ENCODE measurements at places on chromosomes 11 and 22.

GRCh38 chr11:25838918-25839625 lies 492.9 kb upstream of the ANO3 start:
- DNase-seq: no peak

DNA sequence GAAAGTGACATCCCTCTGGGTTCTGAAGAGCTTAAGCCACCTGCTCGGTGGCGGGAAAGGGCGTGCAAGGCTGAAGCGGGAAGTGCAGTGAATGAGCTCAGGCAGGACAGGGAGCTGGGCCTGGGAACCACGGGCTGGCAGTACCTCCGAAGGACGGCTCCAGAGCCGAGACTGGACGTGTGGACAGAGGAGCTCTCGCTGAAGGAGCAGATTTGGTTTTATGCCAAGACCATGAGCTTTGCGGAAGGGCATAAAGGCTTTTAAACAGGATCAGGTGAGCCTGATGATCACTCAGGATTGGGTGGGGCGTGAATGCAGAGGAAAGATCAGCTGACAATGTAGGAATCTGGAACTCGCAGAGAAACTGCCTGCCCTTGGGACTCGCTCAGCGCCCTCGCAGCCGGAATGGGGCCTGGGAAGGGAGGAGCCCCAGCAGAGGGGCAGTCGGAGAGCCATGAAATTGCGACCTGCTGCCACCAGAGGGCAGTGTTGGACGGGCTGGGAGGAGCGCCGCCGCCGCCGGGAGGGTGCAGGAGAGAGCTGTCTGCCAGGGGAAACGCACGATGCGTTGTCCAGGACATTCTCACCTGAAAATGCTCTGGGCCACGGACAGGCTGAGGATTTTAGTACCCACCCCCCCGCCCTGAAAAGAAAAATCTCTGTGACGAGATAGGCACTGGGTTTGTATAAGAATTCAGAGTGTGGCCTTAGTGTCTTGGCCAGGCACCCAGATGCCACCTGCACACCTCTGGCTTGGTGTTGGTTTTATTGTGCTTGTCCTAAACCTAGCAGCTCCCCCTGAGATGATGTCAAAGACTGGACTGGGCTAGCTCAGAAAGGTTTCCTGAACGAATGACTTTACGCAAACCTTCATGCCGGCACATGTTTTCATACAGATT lies 324.4 kb downstream of the NTM start:
- DNase-seq: peak; percentile 39

DNA sequence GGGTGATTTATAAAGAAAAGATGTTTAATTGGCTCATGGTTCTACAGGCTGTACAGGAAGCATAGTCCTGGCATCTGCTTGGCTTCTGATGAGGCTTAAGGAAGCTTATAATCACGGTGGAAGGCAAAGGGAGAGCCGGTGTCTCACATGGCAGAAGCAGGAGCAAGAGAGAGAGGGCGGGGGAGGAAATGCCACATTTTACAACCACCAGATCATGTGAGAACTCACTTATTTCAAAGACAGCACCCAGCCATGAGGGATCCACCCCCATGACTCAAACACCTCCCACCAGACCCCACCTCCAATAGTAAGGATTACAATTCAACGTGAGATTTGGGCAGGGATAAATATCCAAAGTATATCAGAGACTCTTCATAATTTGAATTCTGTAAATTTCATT lies 200.7 kb downstream of the MSANTD4 start:
- DNase-seq: no peak

- no peak for DNase-seq
Measured at GRCh38 chr22:49761836-49762235, 65.8 kb downstream of the BRD1 start.

DNA sequence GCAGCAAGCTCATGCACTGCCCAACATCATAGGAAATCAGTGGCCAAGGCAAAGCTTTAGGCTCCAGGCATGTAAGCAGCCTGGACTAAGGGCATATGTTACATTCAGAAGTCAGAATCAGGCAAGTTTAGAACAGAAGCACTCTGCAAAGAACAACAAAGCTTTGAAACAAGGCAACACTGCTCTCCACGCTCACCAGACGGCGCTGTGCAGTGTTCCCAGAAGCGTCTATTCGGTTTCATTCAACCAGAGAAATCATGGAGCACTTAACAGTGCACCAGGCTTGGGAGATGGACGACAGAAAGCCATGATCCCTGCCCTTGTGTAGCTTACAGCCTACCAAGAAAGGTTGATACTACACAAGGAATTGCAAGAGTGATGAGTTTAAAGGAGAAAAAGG lies 555.8 kb downstream of the BUD13 start:
- DNase-seq: peak; percentile 2

GRCh38 chr11:74675761-74676160 lies 55.5 kb downstream of the CHRDL2 start:
- no peak for DNase-seq

GRCh38 chr11:12737024-12737423 lies 62.8 kb downstream of the TEAD1 start:
- no peak for DNase-seq

- DNase-seq: no peak
Measured at GRCh38 chr11:74311352-74311926, at the start of gene P4HA3. TSS of gene P4HA3 (minus strand) at chr11:74311640. CDS start at chr11:74311611, 29 bp downstream.

- no peak for DNase-seq
Measured at GRCh38 chr22:28899199-28899853, 16.0 kb downstream of the ZNRF3 start.

GRCh38 chr22:43901976-43902643 lies 10.3 kb upstream of the PNPLA5 start:
- no peak for DNase-seq

- DNase-seq: no peak
Measured at GRCh38 chr11:33695051-33695566, 5.5 kb downstream of the C11orf91 start.

DNA sequence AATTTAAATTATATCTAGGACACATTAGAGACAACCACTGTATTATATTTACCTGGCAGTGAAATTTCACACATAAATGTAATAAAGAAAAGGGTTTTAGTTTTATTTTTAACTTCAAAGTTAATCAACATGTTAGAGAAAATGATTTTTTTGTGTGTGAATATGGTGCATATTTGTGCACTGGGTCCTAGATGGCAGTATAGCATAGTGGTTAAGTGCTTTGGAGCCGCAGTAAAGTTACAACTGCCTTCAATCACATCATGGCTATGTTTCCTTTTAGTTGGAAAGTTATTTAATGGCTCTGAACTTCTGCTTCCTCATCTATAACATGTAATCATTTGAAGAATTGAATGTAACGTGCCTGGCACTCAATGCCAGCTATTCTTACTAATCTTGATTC lies 108.9 kb upstream of the DDI1 start:
- DNase-seq: no peak

- DNase-seq: no peak
Measured at GRCh38 chr22:38753948-38754750, 1.6 kb downstream of the SUN2 start.

GRCh38 chr11:94332814-94333213 lies 28.4 kb downstream of the IZUMO1R start:
- DNase-seq: no peak

- no peak for DNase-seq
Measured at GRCh38 chr11:134097166-134097565, 28.3 kb downstream of the JAM3 start.

DNA sequence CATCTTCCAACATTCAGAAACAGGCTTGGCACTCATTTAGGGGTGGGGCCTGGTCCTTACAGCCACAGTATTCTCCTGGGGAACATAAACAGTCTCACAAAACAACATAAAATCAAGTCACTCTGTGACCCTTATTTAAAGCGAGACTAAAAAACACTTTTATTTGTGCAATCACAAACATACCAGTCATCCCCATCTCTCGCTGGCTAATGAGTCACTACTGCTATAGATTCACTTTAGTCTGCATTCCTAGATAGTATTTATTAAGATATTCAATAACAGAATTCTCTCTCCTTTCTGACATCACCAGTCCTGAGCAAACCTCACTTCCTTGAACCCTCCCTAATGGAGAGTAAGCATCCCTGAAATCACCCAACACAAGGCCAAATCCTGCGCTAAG lies 68.0 kb downstream of the ZBTB44 start:
- no peak for DNase-seq

DNA sequence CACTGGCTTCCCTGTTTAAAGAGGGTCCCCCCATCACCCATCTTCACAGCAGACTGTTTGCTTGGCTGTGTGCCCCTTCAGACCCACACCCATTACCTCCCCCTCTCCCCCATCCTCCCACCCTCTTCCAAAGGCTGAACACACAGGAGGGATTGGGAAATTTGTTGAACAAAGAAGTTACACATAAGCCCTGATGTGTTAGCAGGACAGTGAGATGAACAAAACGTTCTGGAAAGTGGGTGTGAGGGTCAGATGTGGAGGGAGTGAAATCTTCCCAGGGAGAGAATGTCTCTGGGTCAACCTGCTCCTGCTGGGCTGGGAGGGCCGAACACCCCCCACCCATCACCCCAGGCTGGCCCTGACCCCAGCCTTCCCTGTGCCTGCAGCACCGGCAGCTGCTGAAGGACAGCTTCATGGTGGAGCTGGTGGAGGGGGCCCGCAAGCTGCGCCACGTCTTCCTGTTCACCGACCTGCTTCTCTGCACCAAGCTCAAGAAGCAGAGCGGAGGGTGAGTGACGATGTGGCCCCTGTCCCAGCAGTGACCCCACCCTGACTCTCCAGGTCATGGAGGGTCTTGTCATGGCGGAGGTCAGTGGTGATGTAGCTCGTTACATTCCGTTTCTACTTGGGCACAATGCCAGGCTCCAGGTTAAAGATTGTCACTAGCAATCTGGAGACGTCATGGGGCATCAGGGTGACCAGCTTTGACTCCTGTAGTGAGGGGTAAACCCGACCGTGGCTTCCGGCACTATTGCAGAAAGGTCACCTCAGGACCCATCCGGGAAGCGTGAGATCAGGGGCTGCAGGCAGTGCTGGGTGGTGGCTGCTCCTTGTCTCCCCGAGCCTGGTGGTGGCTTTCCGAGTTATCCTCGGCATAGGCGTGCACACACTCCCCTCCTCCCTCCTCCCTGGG lies 103.5 kb downstream of the BCR start:
- DNase-seq: no peak

GRCh38 chr11:88104408-88104807 lies 70.8 kb downstream of the RAB38 start:
- no peak for DNase-seq

DNA sequence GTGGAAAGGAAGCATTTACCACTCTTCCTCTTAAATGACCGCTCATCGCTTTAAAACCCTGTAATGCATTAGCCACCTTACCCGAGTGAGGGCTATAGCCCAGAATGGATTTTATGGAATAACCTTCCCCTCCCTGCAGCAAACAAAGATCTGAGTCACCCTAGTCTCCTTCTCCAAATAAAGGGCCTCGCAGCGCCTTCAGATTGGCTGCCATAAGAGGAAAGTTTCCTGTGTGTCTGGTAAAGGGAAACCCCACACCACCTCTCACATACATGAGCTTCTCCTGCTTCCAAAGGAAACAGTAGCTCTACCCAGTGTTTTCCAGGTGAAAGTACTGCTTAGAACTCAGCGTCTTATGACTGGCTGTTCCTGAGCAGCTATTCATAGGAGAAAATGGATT lies 47.8 kb downstream of the PPP2R1B start:
- DNase-seq: no peak

DNA sequence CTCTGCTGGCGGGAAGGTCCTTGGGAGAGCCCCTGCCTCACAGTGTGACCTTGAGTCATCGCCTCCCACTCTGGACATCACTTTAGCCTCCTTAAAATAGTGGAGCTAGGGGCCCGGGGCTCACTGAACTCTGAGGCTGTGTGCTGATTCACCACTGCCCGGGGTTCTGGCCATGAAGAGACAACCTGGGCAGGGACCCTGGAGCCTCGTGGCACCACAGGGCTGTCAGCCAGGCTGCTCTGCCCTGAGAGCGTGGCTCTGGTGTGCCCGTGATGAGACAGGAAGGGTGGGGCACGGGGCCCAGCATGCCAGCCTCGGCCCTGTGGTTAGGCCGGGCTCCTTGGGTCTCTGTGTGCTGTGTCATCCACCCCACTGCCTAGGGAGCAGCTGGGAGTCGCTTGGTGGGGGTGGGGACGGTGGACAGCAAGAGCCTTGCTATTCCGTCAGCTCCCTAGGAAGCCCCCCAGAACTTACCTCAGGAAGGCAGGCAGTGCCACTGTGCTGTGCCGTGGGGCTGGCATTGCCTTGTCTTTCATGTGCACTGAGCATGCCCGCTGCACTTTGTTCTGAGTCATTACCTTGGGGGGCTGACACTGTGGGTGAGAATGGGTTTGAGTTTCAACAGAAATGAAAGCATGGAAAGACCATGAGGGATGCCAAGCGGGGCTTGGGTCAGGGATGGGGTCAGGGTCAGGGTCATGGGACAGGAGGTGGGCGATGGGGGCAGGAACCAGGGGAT lies 31.7 kb downstream of the TPCN2 start:
- no peak for DNase-seq

GRCh38 chr11:102868339-102868738 lies 6.4 kb downstream of the MMP12 start:
- DNase-seq: no peak

DNA sequence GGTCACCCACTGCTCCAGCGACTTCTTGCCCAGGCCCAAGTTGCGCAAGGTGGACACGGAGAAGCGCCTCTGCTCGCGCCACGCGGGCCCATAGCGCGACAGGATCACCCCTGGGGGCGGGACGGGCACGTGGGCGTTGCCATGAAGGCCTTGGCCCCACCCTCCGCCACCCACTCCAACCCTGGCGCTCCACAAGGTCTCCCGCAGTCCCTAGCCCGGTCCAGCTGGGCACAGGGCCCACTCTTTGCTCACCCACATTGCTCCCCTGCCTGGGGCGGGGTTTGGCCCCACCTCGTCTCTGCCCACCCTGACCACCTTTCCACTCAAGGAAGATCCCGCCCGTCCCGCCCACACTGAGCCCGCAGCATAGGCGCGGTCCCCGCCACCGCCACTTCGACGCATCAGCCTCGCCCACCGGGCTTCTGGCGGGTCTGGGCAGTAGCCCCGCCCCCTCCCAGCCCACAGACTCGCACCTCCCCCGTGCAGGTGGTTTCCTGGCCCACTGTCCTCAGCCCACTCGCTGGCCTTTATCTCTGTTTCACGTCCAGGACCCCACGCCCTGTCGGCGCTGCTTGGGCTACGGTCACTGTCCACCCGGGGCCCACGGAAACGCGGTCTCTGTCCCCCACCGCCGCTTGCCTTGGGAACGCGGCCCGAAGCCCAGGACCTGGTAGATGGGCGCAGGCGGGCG lies 12.3 kb upstream of the CYP2D6 start:
- no peak for DNase-seq

- no peak for DNase-seq
Measured at GRCh38 chr11:130915603-130916237, 559 bp downstream of the SNX19 start.

DNA sequence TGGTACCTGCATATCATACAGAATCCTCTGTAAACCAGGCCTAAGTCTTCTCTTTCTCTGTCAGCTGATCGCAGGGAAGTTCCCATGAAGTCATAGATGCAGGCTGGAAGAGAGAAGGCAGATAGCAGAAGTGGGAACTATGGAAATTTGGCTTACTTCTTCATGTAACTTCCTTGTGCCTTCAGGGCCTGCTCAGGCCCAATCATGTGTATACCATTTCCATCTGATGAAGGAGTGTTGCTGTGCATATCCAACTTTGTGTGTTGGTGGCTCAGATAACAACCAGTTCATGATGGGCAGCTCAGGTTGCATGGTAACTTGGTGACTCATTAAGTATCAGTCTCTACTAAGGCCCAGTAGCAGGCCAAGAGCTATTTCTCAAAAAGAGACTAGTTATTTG lies 53.1 kb upstream of the CEP295 start:
- DNase-seq: no peak

Measured in stimulated activated CD4-positive, alpha-beta T cell treated with anti-CD3 and anti-CD28 coated beads, Interleukin-1b, Interleukin-23, amount 100 ng/mL, for 1 hour (primary cell).